ENCODE measurements at places on chromosomes 1 and 21. TPM values are rescaled to one million over a fixed set of nuclear protein-coding genes. Genes with fewer than 3 reads are reported as not detected.

DNA sequence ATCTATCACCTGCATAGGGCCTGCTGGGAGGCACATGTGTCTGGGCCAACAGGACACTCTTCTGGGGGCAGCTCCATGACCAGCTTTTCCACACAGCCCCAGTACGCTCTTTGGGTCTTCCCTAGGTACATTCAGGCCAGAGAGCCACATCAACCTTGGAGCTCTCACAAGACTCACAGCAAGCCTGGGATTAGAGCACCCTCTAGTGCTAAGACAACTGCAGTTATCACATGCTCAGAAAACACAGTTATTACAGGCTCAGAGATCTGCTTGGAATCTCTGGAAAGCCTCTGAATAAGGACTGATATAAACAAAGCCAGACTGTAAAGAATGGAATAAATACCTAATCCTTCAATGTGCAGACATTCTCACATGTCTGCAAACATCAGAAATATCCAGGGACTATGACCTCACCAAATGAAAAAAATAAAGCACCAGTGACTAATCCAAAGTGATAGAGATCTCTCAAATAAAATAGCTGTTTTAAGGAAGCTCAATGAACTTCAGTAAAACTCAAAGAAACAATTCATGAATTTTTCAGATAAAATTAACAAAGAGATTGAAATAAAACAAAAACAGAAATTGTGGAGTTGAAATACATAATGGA lies 563.9 kb upstream of the NR5A2 start:
- DNase-seq = no peak

DNA sequence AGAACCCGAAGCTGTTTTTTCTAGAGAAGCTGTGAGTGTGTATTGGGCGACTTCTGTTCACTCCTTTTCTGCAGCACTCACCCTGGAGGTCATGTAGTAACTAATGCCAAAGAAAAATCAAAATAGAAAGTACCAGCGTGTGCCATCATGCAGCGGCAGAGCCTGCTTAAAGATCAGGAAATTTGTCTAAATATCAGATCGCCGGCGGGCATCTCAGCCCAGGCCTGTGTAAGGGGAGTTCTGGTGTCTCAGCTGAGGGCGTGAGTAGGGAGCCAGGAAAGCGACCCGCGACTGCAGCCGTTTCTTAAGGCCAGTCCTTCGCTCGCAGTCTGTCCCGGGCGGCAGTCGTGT lies 768 bp downstream of the EDARADD start:
- DNase-seq = no peak

DNA sequence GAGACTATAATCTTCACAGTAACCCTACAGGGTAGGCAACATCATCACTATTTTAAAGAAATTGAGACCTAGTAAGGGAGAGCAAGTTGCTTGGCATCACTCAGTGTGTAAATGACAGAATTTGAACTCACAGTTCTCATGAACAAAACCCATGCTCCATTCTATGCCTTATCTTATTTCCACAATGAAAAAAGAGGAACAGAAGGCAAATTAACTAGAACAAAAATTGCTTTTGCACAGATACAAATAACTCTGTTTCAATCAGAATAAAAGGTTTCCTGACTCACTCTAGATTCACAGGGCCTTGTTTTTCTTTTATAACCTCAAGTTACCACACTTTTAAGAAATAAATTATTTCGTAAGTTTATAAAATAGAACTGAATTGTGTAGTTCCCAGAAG lies 90.1 kb downstream of the UCHL5 start:
- no peak for DNase-seq

- DNase-seq = no peak
Observed at GRCh38 chr1:68015971-68016370, 34.5 kb downstream of the DIRAS3 start.

GRCh38 chr1:31742462-31743212 lies 21.5 kb downstream of the ADGRB2 start:
- no peak for DNase-seq

The SLC6A9 gene
- total RNA-seq = 7.3 TPM

DNA sequence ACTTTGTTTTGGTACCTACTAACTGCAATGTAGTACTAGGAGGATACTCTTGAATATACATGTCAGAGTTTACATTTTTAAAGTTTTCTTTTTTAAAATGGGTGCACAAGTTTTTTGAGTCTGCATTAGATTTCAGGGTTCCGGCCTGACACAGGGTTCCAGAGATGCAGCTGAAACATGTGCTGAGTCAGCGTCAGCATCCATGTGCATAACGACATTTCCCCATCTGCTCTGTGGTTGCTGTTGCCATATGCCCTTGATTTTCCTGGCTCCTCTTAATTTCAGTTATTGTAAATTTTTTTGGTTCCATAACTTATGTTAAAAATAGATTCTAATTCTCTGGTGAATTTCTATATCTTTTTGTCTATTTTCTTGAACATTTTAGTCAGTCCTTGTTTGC lies 12.3 kb upstream of the METTL13 start:
- no peak for DNase-seq

The PTPN7 gene
- total RNA-seq = 446 TPM

GRCh38 chr1:241998412-241998921 lies 431 bp downstream of the MAP1LC3C start:
- DNase-seq = peak; percentile 2

The KRTAP8-1 gene
- total RNA-seq = not detected

DNA sequence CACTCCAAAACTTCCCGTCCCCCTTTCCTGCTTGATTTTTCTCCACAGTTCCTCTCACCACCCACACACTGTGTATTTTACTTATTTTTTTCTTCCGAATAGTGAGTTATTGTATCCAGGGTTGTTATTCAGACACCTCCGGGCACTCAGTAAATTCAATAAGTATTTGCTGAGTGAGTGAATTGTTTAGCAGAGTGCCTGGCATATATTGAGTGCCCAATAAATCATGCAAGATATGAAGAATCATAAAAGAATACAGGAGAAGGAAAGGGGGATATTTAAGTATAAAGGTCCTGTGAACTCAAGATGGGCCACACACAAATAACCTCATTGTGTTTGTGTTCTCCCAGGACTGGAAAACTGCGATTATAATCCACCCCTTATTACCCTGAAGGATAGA lies 139.9 kb downstream of the GALNT2 start:
- no peak for DNase-seq

The NBPF10 gene
- total RNA-seq = 0.89 TPM

- no peak for DNase-seq
Observed at GRCh38 chr21:41682719-41683179, 84.1 kb downstream of the RIPK4 start.

DNA sequence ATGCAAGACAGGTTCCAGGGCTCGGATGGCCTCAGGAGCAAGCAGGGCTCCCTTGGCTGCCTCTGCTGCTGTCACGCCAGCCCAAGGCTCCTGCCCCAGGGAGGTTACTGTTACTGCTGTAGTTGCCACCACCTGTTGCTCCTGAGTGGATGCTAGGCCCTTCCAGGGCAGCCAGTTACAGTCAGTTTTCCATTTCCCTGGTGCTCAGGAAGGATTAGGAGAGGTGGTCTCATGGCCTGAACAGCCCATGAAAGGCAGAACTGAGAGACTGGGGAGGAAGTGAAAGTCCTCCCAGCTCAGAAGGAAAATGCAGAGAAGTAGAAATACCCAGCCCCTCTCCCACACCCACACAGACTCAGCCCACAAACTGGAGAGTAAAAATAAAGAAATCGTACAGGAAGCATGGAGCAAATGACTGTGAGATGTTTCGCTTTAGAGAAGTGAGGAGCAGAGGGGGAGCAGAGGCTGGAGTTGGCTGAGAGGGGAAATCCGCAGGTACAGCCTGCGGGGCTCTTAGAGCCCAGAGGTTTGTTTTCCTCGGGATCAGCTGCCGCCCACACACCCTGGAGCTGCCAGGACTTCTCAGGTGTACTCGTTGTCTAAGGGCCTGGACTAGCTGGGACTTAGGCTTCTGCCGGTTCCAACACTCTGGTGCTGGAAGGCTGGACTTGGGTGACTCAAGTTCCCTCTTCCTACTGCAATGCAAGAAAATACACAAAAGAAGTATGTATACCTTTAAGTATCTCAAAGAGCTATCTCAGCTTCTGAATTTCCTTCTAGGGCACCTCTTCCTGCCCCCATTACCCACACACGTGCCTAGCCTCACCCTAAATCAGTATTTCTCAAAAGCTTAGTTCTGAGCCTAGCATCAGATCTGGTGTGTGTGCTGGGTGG lies 2.3 kb downstream of the IL6R start:
- DNase-seq = no peak

- DNase-seq = no peak
Observed at GRCh38 chr1:17246971-17247370, 1.9 kb upstream of the PADI3 start.

DNA sequence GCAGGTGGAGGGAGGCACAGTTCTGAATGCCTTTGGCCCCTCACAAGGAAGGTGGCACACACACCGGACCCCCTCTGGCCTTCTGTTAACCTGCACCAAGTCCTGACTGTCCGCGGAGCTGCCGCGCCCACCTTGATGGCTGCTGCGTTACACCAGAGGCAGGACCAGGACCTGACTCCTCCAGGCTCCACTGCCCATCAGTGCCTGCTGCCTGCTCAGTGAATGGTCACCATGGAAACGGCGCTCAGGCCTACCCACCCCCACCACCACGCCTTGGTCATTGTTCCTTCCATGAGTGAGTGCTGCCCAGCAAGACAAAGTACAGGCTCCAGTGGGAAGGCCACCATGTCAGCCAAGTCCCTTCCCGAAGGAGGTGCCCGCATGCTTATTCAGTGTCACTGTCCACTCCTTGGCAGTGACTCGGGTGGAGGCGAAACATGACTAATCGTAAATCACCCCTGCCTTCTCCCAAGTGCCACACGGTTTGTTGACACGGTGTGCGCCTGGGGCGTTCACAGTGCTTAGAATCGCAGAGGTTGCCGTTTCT lies 57.3 kb downstream of the SLC37A1 start:
- DNase-seq = no peak

DNA sequence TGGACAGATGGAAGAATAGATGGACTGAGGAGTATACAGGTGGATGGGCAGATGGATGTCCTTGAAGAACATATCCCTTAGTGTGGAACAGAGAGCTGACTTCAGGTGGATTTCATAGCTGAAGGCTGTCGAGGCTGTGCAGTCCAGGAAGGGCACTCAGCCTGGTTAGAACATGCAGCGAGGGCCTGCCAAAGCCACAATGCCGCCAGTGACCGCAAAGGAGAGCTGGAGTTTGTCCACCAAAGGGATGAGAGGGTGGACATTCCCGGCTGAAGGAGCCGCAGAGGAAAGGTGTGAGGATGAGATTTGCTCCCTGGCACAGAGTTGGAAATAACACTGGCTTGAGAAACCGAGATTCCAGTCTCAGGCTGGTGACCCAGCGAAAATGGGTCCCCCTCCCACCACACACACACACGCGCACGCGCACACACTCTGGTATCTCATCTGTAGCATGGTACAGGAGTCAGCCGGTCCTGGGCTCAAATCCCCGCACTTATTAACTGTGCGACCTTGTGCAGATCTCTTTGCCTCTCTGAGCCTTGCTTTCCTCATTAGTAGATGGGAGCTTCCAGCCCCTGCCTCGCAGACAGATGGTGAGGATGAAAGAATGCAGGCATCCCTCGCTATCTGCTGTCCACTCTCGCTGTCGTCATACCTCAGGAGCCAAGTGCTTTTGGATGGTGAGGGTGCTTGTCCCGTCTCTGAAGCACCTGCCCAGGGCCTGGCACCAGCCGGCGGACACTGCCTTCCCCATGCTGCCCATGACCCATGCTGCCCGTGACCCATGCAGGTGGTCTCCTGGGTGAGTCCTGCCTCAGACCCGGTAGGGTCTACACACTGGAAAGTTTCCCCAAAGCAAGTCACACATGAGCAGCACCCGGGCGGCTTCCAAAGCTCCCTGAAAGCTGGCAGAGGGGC lies 26.8 kb upstream of the EFHD2 start:
- DNase-seq = no peak

DNA sequence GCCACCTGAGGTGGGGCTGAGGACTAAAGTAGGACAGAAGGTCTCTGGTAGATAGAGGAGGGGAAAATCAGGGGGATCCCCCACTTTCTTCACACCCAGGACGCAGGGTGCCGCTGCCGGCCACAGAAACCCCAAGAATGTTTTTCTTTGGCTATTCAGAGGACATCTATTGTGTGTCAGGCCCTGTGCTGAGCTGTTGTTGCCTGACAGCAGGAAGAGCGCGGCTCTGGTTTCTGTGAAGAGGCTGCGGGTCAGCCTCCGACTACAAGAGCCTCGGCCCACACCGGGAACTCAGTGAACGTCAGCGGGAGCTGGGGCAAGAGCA lies 407 bp upstream of the PIGV start:
- peak; percentile 76 for DNase-seq
